B cell (primary cell): ENCODE measurements at places on chromosomes 3 and 15.

DNA sequence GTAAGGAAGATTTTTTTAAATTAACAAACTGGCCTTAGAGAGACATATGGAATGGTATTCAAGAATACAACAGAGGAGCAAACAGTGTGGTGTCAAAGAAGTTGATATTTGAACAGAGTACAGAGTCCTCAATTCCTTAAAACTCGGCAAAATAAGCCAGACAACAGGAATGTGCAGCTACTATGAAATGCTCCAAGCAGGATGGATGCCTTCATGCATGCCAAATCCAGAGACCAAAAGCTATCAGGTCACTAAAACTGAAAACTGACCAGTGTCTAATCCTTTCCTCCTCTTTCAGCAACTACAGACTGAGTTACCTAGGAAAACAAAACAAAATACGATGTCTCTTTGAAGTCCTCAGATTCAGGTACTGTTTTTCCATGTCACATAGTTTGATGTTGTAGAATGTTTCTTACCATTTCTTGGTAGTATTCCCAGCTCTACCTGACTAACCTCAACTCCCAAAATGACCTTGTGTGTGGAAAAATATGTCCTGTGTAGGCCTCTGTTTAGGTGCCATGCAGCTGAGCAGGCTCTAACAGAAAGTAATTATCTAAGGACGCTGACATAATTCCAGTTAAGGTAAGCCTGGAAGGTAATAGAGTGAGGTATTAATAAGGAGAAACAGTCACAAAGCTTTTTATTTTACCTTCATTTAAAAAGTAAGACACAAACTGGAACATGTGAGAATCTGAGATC, 46.9 kb downstream of the TBL1XR1 start:
- no peak for DNase-seq

- no peak for DNase-seq
These were observed 142.5 kb downstream of the CPNE4 start for GRCh38 chr3:131892331-131892730.

DNA sequence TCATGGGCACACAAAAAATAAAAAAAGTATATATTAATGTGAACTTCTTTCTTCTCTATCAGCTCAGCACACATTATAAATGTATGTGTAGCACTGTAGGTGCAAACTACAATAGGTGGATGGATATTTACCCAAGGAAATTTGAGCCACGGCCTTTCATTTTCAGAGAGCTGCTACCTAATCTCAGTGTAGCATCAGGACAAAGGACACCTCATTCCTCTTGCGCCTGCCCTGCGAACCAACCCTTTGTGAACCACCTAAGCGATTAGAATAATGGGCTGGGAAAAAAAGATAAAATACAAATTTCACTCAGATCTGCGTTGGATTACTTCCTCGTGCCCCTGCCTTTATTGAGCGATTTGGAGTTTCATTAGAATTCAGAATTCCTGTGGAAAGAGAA, 263.2 kb downstream of the NR2F2 start:
- no peak for DNase-seq

DNA sequence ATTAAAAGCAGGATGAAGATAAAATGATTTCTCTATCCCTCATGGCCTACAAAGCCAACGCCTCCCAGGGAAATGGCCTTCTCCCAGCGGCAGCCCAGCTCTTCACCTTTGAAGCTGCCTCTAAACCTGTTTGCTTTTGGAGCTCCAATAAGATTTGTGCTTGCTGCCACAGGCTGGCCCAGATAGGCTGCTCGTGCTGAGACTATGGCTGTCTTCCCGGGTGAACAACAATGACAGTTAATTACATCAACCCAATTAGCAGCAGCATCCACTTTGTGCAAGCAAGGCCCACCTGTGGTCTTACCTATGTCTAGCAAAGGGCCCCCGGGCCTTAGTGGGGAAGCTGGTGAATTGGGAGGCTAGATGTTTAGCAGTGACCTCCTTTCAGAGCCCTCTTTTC, 179.6 kb downstream of the P3H2 start:
- DNase-seq = no peak

- DNase-seq = no peak
These were observed 616.1 kb upstream of the ALCAM start for GRCh38 chr3:104750581-104750980.

DNA sequence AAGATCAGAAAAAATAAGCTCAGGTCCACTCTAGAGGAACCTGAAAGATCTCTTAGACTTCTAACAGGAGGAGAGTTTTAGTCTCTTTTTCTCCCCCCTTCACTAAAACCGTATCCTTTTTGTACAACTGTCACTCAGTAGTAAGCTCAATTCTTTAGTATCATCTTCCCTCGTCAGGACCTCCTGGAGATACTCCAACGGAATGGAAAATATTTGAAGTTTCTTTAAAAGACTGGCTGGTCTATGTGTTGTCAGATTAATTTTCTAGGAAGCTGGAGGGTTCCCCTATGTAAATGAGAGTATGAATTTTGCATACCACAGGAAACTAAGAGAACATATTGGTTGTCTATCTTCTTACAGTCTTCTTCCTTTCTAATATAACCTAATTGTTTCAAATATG, 747.7 kb upstream of the CBLB start:
- no peak for DNase-seq

DNA sequence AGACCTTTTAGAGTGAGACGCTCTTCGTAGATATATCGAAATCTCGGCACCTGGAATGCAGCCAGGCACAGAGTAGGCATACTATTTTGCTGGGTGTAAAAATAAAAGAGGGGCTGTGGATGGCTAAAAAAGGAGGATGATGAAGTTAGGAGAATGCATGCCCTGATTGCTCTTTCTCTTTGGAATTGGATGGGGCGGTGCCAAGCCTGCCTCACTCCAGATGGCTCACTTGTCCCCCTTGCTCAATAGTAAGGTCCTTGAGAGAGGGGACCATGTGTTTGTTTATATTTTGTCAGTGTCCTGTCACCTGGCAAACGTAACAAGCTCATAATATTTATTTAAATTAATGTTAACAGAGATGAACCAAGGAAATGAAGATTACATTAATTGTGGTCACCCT, 33.0 kb downstream of the SNRK start:
- no peak for DNase-seq

- peak; percentile 68 for DNase-seq
These were observed 31.0 kb upstream of the ATOSA start for GRCh38 chr15:52710050-52710707.

- DNase-seq = no peak
These were observed 44.8 kb upstream of the TLE3 start for GRCh38 chr15:70142322-70143191.

GRCh38 chr3:107927361-107928083, 163.3 kb downstream of the CD47 start:
- DNase-seq = peak; percentile 77

GRCh38 chr15:78301828-78302227, 2.4 kb upstream of the SKIC8 start:
- DNase-seq = no peak

GRCh38 chr3:57896691-57897090, 111.5 kb upstream of the FLNB start:
- no peak for DNase-seq

GRCh38 chr3:119257654-119258410, 17.2 kb upstream of the B4GALT4 start:
- peak; percentile 18 for DNase-seq

- DNase-seq = peak; percentile 27
These were observed 88.4 kb upstream of the RASGRP1 start for GRCh38 chr15:38652998-38653397.

- no peak for DNase-seq
These were observed 22.1 kb downstream of the CNTN3 start for GRCh38 chr3:74592359-74592758.
